ENCODE measurements at places on chromosomes 11 and 22.
A peak's percentile ranks its signal among the peaks of the same experiment; 100 is the strongest.

DNA sequence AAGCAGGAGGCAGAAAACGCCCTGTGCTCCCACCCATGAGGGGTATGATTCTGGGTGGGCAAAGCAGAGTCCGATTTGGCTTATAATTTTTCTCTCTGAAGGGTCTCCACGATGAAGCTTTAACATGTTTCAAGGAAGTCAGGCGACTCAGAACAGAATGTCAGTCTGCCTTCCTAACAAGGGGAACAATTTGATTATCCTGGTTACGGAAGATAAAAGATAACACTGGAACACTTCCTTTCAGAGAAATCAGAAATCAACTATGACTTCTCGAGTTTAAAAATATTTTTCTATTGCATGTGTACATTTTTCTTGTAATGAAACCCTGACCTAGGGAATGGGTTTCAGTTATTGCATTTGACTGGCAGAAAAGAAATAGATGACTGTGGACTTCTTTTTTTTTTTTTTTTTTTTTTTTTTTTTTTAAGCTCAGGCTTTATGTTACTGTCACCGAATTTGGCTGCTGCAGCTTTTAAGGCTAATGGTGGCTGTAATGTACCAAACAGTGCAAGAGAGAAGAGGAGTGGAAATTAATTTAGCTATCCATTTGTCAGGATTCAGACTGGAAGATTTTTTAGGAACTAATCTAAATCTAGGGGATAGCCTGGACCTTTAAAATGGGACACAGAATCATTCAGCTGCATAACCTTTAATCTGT lies 297.7 kb downstream of the CADM1 start:
- no peak for DNase-seq

DNA sequence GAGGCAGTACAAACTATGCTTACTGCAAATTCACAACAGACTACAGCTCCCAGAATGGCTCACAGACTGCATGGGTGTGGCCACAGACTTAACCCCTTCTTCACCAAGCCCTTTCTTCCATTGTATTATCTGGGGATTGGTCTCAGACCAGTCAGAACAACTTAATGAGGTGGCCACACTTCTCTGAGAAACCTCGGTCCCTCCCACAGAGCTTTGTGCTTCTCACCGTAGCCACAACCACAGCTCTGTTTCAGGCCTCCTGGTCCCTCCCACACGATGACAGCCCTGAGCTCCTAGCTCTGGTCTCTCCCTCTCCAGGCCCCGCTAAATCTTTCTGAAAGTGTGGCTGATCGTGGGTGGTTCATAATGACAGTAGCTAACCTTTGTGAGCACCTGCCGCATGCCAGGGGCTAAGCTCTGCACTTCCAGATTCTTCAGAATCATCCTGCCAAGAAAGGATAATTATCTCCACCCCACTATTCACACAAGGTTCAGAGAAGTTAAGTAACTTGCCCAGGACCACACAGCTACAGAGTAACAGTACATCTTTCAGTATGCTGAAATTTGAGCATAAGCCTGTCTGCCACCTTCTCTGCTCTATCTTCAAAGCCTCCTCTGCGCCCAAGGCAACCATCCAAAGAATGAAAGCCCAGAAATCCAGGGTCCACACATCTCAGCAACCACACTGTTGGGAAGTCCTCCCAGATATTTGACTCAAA lies 5.4 kb downstream of the PDE2A start:
- no peak for DNase-seq

- peak; percentile 59 for DNase-seq
These were observed 31.3 kb downstream of the CEP57 start for GRCh38 chr11:95821640-95822039.

DNA sequence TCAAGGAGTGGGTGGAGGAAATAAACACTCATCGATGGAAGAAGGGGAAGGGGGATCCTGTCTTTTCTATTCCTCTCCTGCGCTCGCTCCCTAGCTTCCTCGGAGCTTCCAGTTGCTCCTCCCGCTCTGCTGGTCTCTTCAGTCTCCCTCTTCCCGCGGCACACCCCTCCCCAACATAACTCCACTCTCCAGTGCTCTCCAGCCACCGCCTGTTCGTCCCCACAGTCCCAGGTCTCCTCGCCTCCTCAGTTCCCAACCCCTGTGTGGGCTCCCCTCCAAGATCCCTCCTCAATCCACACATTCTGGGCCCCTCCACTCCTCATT lies 438 bp downstream of the ZW10 start:
- peak; percentile 27 for DNase-seq

DNA sequence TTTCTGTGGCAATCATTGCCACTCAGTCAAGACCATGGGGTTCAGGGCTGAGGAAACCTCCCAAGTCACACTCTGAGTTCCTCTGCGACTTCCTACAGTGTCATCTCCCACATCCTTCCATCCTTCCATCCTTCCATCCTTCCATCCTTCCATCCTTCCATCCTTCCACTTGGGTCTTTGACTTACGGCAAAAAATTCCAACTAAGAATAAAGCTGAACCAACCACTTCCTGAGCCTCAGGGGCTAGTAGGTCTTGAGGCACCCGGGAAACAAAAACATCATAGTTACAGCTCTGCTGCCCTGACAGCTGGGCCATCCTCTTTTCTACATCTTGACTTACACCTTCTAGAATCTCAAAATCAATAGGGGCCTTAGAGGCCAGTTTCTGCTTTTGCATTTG lies 32.1 kb downstream of the EHF start:
- DNase-seq, result no peak

DNA sequence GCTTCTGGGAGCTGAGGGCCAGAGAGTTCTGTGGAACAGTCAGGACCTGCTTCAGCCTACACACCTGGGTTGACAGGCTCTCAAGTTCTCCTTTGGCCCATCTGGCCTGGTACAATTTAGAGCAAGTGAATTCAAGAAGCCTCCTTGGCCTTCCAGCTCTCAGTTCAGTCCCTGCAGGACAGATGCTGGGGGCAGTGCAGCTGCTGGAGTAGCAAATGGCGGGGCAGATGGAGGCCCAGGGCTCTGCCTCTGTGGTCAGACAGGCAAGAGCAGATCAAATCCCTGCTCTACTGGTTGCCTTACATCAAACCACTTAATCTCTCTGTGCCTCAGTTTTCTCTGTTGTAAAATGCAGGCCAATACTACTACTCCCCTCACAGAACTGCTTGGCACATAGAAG lies 8.7 kb upstream of the KCNK7 start:
- no peak for DNase-seq

Data from fibroblast of skin of back (primary cell).